Uterus (tissue), 4 donors: ENCODE measurements at places on chromosomes 1 and 21. TPM values are rescaled to one million over a fixed set of nuclear protein-coding genes. Genes with fewer than 3 reads are reported as not detected.

The MX1 gene
- 96.3 TPM for total RNA-seq

GRCh38 chr1:54342742-54343687 lies 63.2 kb downstream of the SSBP3 start:
- DNase-seq: no peak

The USP16 gene
- 19.0 TPM for total RNA-seq

GRCh38 chr1:117659550-117660270 lies 53.9 kb downstream of the TENT5C start:
- no peak for DNase-seq

GRCh38 chr21:22421416-22422180 lies 1423.4 kb downstream of the NCAM2 start:
- DNase-seq: no peak

The TMOD4 gene
- total RNA-seq: not detected

- no peak for DNase-seq
Observed at GRCh38 chr1:18230840-18231239, 123.2 kb downstream of the IGSF21 start.

DNA sequence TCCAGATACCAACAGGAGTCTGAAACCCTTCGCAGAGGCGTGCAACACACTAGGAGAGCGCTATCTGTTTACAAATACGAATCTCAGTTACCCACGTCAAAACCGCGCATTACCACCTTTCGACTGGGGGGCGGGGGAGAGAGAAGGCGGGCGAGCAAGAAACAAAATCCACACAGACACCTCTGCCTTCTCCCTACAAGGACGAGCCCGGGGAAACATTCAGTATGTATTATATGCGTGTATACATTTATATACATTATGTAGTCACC lies 722 bp downstream of the TUT4 start:
- DNase-seq: peak; percentile 27

The FBLIM1 gene
- 96.9 TPM for total RNA-seq

GRCh38 chr1:53512807-53513755 lies 53.9 kb downstream of the DMRTB1 start:
- DNase-seq: no peak
